T-cell (primary cell): ENCODE measurements at places on chromosomes 3 and 15.

DNA sequence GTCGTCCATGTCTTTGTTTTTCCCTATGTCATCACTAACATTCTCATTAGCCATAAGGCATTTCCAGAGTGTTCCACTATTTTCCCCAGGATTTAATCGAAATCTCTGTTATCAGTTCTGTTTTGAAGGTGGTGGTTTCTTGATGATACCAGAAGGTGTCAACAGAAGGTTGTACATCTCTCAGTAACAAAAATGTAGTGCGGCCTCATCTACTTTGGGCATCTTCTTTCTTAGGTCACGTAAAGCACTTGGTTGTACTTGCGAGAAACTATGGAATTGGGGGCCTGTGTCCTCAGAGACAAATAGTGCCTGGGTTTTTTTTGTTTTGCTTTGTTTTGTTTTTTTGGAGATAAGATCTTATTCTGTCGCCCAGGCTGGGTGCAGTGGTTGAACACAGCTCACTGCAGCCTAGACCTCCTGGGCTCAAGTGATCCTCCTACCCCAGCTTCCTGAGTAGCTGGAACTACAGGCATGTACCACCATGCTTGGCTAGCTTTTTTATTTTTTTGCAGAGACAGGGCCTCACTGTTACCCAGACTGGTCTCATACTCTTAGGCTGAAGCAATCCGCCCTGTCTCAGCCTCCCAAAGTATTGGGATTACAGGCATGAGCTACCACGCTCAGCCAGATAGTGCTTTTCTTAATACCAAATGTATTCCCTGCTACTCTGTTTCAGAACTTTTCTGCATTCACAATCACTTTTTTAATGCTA, 61.2 kb upstream of the FURIN start:
- no peak for DNase-seq

GRCh38 chr3:57147071-57147470, 18.1 kb downstream of the IL17RD start:
- DNase-seq = no peak

GRCh38 chr15:38247336-38247735, 5.3 kb upstream of the SPRED1 start:
- no peak for DNase-seq

- DNase-seq = no peak
These were observed 271.0 kb upstream of the TBL1XR1 start for GRCh38 chr3:177468331-177468730.

DNA sequence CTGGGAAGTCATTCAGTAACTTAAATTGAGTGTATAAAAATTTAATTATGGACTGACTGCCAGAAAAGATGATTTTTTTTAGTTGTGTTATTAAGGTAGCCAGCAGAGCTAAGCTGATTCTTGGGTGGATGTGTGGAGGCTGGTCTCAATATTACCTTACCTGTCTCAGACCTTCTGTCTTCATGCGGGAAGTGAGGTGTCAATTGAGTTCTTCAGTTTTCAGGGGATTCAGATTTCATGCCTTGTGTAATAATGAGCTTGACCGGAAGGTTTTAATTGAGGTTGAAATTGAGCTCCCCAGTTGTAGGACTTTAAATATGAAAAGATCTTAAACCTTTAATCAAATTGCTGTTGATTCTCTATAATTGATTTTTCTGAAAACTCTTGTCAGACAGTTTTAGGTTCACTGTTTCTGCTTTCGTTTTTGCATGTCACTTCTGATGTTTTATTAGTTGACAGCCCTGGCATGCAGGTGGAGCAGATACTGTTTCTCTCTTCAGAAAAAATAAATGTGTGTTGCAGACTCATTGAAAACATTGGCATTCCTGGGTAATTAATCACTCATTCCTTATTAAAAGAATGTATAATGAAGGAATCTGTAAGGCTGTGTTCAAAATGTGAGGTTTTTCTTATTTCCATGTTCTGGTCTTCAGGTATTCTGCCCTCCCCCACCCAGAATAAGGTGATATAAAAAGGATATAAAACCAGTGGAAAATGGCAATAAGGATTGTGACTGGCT, 54.5 kb downstream of the PSMD6 start:
- no peak for DNase-seq

DNA sequence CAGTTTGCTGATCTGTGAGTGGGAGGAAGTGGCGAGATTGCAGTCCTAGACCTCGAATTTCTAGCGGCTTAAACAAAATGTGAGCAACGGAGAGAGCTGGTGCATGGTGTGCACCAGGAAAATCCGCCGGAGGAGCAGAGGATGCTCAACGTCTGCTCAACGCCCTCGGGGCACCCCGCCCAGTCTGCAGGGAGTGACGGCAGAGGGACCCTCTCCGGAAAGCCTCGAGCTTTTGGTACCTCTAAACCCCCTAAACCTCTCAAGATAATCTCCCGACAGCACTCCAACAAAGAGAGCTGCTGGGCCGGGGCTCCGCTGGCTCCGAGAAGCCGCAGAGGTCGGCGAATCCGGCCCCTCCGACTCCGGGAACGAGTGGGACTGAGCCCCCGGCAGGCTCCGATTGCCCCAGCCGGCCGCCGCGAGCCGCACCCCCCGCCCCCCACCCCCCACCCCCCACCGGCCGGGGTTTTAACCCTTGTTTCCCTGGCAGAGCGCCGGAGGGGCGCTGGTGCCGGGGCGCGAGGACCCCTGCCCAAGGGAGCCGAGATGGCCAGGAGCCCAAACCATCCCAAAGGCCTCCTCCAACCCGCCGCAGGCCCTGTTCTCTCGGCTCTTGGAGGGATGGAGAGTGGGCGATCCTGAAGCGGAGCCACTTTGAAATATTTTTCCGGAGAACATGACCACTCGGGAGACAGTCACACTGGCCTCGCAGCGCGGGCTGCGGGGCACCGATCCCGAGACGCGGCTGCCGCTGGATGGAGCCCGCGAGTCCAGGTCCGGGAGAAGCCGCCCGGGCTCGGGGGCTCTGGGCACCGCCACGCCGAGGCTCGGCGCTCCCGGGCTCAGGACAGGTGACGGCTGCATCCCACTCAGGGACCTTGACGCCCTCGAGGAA, 1.5 kb downstream of the MEGF11 start:
- DNase-seq = no peak

- no peak for DNase-seq
These were observed 296.3 kb downstream of the UACA start for GRCh38 chr15:70466895-70467529.

- DNase-seq = no peak
These were observed 75.6 kb downstream of the MCTP2 start for GRCh38 chr15:94306700-94307650.

DNA sequence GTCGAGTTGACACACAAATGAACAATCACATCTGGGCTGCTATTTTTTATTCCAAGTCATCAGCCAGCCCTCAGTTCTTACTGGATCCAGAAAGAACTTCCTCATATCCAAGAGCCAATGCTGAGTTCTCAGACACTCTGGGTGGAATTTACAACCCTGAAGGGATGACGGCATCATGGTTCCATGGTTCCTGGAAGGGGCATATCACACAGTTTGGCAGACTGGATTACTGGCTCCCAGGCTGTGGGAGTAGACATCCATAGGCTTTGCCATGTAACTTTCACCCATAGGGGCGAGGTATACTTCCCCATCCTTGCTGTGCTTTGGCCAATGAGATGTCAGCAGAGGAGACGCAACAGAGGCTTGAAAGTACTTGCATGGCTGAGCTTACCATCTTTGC, 26.9 kb upstream of the KBTBD12 start:
- DNase-seq = no peak

GRCh38 chr3:193544289-193544688, 10.4 kb downstream of the ATP13A4 start:
- DNase-seq = no peak

DNA sequence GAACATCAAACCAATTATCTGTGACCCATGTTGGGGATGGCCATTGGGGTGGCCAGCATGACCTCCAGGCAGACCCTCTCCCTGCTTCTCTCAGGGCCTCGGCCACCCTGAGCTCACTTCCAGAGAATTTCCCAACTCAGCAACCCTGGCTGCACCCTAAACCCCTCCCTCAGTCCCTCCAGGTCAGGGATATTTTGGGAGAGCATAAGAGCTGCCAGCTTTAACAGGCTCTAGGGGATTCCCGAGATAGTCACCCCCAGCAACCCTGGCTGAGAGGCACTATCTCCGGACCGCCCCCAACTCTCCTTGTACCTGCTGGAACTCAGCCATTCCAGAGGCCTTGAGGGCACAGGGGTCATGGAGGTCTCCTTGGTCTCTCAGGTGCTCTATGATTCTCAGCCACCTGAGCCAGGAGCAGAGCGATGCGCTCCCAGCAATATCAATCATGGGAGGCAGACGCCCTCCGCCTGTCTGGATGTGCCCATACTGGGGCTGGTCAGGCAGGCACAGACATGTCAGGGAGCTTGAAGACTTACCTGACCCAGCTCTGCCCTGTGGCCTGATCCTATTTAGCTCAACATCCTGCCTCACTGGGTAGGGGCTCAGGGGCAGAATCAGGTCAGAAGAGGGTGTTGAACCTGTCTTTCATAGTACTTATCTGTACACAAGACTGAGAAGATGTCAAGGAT, 34.9 kb upstream of the CILP start:
- no peak for DNase-seq

- no peak for DNase-seq
These were observed 763.9 kb upstream of the GRM7 start for GRCh38 chr3:6097021-6097420.

- DNase-seq = no peak
These were observed 34.4 kb downstream of the SYNM start for GRCh38 chr15:99139276-99139675.

- no peak for DNase-seq
These were observed 15.8 kb upstream of the SOX2 start for GRCh38 chr3:181695661-181696491.

DNA sequence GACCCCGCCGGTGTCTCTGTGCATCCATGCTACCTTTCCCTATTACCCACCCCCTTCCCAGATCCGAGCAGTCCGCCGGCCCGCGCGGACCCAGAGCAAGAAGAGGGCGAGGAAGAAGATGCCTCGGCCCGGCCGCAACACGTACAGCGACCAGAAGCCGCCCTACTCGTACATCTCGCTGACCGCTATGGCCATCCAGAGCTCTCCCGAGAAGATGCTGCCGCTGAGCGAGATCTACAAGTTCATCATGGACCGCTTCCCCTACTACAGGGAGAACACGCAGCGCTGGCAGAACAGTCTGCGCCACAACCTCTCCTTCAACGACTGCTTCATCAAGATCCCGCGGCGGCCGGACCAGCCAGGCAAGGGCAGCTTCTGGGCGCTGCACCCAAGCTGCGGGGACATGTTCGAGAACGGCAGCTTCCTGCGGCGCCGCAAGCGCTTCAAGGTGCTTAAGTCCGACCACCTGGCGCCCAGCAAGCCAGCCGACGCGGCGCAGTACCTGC, 788 bp downstream of the FOXB1 start:
- DNase-seq = no peak

GRCh38 chr3:193297421-193297820, 56.4 kb downstream of the PLAAT1 start:
- DNase-seq = no peak

- no peak for DNase-seq
These were observed 176.9 kb downstream of the BBX start for GRCh38 chr3:107699682-107700081.

GRCh38 chr3:113242096-113242581, 30.8 kb downstream of the BOC start:
- no peak for DNase-seq

DNA sequence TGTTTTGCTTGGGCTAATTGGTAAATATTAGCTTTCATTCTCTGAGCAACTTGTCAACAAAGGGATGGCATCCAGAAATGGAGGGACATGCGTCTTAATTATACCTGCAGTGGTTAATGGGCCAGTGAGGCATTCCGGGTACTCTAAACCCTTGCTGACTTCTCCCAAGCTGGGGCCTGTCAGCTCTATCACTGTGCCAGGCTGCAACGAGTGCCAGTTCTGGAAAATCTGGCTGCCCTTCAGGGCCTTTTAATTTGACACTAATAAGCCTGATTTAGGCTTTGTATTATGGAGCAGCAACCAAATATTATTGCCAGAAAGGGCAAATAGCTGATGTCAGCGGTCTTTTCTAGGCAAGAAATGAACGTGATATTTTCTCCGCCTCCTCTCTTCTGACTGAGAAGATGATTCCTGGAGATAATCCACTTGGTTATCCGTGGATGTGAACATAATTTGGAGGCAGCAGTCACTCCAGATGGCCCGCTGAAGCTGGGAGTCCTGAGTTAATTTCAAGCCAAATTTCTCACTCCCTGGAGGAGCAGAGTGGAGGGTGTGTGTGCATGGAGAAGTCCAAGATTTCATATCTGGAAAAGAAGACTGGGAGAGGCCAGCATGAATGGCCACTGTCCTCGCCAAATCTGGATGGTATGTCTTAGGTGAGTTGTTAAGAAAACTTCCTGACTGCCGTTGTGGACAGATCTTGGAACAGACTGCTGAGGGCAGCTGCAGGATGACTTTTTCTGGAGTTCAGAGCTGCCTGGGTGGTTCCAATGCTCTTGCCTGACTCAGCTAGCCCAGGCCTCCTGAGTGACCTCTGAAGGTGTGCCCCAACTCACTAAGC, 44.4 kb upstream of the PSMD6 start:
- no peak for DNase-seq

- DNase-seq = no peak
These were observed 10.5 kb downstream of the ELP6 start for GRCh38 chr3:47503033-47503432.

- no peak for DNase-seq
These were observed 593 bp downstream of the FAM219B start for GRCh38 chr15:74906067-74906449.

DNA sequence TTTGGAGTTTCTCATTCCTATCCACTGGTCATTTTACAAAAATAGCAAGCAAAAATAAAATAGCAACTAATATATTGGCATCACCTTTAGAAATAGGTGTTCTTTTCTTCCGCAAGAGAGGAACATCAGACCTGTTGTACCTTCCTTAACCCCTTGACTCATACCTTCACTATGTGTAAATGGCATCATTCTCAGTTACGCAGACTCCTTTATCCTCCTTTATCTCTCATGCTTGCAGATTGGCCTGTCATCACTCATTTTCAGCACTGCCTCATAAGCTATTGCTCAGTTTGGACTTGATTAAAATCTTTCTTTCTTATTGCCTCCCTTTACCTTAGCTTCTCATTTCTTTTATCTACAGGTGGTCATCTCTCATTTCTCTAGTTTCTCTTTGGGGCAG, 21.4 kb downstream of the ARHGEF26 start:
- DNase-seq = no peak

DNA sequence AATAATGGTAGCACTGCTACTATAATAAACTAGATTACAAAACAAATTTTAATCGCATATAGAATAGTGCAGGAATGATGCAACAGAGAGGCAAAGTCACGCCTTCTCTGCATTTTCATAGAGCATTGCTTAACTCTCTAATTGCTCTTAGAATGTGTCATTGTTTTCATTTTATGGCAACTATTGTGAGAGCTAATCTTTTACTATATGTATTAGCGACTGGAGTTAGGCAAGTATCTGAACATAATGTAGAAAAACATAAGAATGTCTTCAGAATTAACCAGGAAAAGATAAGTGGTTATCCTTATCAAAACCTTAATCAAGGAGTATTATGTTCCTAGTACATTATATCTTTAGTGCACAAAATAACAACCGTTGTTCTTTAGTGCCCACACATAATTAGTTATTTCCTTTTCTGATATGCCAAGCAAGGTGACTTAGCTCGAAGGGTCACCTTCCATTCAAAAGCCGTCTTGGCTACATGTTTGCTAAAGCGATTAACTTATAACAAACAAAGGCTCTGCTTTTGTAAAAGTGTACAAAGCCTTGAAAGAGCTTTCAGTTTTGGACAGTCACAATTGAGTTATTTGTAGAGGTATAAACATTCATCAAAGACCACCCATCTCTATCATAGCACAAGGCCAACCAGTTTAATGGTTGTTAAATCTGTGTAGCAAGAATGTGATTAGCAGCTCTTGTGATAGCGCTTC, 1328.9 kb downstream of the ROBO2 start:
- DNase-seq = no peak

- DNase-seq = no peak
These were observed 1.4 kb downstream of the ACVR2B start for GRCh38 chr3:38454884-38455638.
